Substantia nigra (tissue), 51 donors: ENCODE measurements at places on chromosomes 3 and 15.

DNA sequence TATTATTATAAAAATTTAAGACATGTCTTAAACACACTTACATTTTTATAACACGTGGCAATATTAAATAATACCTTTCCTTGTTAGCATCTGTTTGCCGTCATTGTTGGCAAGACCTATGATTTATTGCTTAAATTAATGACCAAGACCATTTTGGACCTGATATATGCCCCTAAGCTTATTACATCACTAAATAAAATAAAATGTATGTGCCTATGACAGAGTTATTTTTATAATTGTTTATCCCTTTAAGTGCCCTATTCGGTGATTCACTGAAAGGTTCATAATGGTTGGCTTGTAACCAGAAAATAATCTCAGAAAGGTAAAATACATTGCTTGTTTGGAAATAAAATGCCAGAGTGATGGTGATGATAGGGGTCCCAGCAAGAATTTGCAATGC, 17.5 kb downstream of the CDIN1 start:
- DNase-seq, result no peak

- DNase-seq, result no peak
Observed at GRCh38 chr3:189636048-189636447, 4.9 kb downstream of the TP63 start.

DNA sequence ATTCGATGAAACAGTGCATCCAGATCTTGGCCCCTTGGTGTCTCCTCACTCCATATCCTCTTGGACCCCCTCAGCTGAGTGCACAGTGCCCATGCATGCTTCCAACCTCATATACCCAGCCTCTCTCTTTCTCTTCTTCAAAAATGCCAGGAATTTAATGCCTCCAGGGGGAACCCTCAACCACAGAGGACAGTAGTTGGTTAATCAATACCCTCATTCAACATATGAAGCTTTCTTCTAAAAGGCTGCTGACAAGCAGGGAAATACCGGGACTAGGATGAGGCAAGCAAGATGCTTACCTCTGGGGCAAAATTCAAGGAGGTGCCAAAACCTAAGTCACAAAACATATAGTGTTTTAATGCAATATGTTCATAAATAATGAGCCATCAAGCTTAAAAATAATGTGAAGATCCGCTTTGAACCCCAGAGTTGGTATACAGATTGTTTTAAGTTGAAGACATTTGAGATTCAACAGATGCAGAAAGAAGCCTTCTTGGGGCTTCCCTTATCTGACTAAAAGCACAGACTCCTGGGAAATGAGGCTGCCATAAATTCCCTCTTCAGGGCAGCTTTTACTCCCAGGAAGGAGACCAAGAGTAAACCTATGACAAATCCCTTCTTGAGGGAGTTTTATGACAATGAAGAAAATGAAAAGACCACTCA, 48.2 kb upstream of the FHIT start:
- DNase-seq, result no peak

GRCh38 chr3:128456776-128457715, 9.6 kb downstream of the DNAJB8 start:
- no peak for DNase-seq

DNA sequence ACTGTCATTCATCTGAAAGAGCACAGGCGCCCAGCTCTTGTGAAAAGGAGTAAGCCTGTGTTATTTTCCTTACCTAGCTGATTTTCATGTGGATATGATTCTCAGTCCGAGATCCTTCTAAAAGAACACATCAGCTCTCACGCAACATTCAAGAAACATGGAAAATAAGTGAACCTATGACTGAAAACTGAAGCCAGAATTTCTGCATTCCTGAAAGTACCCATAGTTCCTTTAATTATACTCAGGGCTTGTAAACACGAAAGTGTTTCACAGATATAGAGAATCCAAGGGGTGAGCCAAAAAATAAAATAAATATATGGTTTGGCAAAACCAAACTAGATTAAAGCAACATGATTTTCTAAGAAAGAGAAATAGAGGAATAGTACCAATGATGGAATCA, 100.8 kb upstream of the CHMP2B start:
- no peak for DNase-seq

DNA sequence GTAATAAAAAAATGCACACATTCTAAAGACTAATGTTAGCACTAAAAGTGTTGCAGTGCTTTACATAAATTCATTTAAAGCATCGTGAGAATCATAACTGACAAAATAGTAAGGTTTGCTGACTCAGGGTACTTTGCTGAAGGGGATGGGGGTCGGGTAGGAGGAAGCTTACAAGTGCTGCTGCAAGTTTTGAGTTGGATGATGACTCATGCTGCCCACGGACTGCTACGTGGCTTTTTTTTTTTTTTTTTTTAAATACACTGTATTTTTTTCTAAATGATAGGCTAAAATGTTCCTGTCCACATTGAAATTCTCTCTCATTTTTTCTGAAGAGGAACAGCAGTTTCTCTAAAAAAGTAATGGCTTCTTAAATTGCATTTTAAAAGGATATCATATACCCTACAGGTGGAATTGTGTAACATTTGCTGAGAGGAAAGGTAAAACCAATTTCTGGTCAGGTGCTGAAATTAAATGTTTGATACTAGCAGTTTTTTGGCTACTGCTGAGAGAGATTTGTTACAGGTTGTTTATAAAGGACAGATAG, 2.2 kb downstream of the MAPK6 start:
- no peak for DNase-seq

- peak; percentile 53 for DNase-seq
Observed at GRCh38 chr3:46705022-46705530, 3.9 kb downstream of the TMIE start.

DNA sequence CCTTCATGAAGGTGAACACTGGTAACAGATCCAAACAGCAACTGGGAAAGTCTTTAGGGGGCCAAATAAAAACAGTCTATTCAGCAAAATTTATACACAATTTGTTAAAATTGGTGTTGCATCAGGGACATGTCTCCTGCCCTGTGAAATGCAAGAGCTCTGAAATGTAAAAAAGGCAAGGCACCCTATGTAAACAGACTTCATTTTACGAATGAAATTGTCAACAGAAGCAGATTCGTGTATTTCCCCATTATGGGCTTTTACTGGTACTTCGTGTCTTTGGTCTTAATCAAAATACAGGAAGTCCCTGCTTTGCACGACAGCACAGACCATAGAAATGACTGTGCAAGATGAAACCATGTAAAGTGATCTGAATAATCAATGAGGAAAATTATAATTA, 127.3 kb upstream of the THBS1 start:
- DNase-seq, result no peak

DNA sequence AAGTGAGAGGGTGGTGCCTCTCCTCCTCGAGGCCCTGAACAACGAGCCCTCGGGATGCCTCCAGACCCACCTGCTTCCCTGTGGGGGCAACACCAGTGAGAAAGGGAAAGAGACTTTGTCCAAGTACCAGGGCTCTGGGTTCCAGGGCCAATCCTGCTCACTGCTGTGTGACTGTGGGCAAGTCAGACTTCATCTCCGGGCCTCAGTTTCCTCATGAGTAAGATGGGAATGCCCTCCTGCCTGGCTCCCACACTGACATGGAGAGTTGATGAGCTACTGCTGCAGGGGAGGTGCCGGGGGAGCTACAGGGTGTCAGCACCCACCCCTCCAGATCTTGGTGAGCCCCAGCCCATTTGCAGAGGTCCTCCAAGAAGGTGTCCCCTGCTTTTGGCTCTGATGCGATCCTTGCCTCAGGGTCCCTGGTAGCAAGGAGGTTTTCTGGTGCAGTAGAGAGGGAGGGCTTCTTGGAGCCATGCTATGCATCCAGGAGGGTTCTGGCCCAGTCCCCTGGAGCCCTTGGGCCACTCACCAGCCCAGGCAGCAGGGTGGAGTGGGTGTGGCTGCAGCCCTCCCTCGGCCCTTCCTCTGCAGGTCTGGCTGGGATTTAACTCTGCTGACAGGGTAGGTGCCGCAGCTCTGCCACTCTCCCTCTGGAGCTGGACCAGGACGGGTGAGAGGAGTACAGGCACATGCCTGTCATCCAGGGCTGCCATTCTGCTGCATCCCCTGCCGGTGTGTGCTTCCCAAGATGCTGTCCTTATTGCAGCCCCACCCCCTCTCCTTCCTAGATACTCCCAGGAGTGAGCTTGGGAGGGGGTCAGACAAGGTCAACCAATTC, 26.9 kb downstream of the LOXL1 start:
- no peak for DNase-seq

- DNase-seq, result no peak
Observed at GRCh38 chr3:150757364-150757763, 5.6 kb downstream of the SIAH2 start.

GRCh38 chr3:33645060-33645647, 72.9 kb downstream of the CLASP2 start:
- DNase-seq, result no peak

DNA sequence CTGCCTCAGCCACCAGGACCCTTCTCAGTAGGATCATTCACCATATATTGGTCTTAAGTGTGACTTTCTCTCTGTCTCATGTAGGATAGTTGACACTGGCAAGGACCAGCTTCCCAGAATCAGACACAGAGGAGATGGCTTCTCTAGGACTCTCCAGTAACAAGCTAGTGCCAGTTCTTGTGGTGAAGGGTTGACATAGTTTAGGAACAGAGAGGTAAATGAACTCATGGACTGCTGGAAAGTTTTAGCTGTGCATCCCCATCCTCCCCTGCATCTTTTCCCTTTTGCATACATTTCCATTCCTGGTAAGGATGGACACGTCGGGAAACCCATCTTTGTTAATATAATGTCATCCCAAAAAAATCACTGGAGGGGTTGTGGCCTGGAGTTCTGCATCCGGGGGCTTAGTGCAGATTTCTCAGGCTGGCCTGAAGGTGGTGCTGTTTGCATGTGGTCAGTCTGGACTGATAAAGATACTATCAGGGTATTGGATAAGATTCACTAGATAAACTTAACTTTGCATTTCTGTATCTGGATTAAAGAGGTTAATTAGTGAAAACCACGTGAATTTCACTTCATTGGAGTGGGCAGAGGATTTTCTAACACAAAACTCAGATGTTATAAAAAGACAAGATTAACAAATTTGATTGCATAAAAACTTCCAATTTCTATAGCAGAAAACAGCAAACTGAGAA, 110.8 kb downstream of the TBC1D2B start:
- peak; percentile 43 for DNase-seq

GRCh38 chr3:13343601-13344000, 76.5 kb downstream of the NUP210 start:
- DNase-seq, result no peak

GRCh38 chr3:69326855-69327300, 59.0 kb downstream of the FRMD4B start:
- DNase-seq, result no peak

- no peak for DNase-seq
Observed at GRCh38 chr3:47379411-47379899, 1.4 kb upstream of the PTPN23 start.
